Right cardiac atrium (tissue), 5 donors: ENCODE measurements at places on chromosomes 12 and 14. TPM values are rescaled to one million over a fixed set of nuclear protein-coding genes. Genes with fewer than 3 reads are reported as not detected.

DNA sequence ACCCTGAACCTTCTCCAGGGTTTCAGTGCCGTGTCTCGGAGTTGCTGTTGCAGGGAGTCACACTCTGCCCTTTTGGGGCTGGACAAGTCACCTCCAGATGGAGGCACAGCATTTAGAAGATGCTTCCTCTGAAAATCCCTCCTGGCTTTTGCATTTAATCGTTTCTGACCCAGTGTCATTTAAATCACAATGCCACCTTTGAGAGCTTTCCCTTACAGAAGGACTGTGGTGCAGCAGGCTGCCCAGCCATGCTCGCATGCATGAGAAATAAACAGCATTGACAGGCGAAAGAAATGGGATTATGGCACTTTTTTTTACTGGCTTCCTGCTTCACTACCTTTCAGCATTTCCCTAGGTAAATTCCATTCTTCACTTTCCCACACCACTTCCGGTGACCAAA, 113.4 kb upstream of the DYRK2 start:
- no peak for DNase-seq

DNA sequence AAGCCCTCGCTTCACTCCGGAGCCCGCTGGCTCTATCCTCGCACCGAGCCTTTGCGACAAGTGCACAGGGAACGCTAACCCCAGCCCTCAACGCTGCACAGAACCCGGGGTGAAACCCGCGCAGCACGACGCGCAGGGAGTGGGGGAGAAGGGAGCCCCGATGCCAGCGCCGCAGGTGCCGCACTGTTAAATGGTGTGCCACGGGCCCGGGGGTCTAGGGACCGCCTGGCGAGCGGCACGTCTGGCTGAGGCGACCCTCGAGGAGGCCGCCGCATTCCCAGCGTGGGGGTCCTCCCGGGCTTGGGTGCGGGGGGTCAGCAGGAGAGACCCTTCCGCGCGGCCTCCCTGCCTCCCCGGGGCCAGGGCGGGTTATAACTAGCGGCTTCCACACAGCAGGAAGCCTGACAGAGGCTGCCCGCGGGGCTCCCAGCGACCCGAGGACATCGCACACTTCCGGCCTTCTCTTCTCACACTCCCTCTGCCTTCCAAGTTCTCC, 23.8 kb upstream of the LRTM2 start:
- peak; percentile 47 for DNase-seq

GRCh38 chr14:105420101-105420973, 710 bp downstream of the MTA1 start:
- DNase-seq: no peak

DNA sequence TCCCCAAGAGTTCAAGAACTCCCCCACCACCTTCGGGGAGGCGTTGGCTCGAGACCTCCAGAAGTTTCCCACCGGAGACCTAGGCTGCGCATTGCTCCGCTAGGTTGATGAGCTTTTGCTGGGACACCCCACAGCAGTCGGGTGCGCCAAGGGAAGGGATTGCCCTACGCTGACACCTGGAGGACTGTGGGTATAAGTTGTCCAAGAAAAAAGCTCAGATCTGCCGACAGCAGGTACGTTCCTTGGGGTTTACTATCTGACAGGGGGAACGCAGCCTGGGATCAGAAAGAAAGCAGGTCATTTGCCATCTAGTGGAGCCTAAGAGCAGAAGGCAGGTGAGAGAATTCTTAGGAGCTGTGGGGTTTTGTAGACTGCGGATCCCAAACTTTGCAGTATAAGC, 98.8 kb downstream of the FRMD6 start:
- DNase-seq: no peak

- DNase-seq: peak; percentile 75
These were observed 11.5 kb upstream of the KRT80 start for GRCh38 chr12:52203079-52203921.

- DNase-seq: no peak
These were observed 177.6 kb downstream of the CAND1 start for GRCh38 chr12:67446716-67447115.

DNA sequence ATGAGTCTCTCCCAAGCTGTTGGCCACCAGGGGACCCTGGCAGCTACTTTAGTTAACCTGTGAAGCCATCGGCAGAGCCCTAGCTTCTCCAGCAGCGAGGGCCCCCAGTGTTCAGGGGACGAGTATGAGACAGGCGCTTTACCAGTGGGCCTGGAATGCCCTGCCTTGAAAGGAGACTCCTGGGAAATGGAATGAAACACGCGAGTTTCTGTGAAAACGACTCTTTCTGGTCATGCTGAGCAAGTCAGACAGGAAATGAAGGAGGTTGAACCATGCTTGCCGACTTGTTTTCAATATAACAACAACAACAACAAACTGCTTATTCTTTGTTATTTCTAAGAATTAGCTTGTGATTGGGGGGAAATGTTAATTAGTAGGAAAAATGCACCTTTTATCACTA, 42.9 kb downstream of the SFSWAP start:
- DNase-seq: no peak

GRCh38 chr14:105168496-105168978, at the start of gene JAG2:
TSS of gene JAG2 (minus strand) at chr14:105168776. CDS start at chr14:105168420, 356 bp downstream.
- peak; percentile 84 for DNase-seq

DNA sequence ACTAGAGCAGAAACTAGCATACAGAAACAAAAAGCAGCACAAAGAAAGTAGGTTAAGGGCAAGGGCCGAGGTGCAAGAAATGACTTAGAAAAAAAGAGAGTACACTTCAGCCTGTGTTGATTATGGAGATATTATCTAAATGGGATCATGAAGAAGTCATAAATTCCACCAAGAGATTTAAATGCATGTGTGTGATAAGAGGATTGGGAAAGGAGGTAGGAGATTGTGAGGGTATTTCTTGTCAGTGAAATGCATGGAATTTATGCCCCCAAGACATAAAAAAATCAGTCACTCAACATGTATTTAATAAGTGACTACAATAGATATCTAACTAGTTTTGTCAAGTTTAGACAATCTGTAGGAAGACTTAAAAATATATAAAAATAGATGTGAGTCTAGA, 976.2 kb upstream of the LRFN5 start:
- DNase-seq: no peak

- DNase-seq: no peak
These were observed 17.8 kb upstream of the BCL7A start for GRCh38 chr12:122003651-122004611.

GRCh38 chr12:50953047-50953446, 703 bp downstream of the HIGD1C start:
- no peak for DNase-seq

GRCh38 chr12:122111089-122111641, 32.6 kb downstream of the MLXIP start:
- DNase-seq: no peak

GRCh38 chr12:79934281-79935020, 446 bp downstream of the PPP1R12A start:
- no peak for DNase-seq

DNA sequence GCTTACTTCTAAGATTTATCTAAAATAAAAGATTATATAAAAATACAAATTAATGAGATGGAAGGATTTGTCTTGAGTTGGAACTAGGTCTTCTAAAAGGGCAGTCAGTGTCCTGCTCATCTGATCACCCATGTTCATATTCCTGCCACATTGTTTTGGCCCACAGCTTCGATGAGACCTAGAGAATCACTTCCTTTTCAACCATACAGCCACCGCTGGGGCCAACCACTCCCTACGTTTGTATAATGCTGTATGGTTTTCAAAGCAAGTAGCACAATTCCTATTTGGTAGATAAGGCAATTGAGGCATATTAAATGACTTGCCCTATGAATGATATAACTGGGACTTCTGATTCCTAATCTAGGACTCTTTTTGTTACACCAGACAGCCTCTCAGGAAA, 249.4 kb downstream of the ZFP36L1 start:
- no peak for DNase-seq

- DNase-seq: no peak
These were observed 68.9 kb downstream of the FGD4 start for GRCh38 chr12:32467959-32468863.

DNA sequence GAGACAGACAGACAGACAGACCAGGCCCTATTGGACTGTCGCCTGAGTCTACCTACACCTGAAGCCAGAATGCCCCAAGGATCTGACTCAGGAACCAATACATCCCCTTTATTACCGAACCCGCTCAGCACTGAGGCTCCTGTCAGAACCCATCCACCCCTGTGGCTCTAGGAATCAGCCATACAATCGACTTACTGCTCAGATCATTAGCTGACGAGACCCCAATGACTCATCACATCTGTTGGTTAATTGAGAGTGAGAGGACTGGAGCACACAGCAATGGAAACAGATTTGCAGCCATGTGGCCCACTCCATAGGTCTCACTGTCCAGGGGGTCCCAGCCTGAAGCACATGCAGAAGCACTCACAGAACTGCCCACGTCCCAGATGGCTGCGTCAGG, 15.2 kb downstream of the ITPK1 start:
- DNase-seq: no peak

DNA sequence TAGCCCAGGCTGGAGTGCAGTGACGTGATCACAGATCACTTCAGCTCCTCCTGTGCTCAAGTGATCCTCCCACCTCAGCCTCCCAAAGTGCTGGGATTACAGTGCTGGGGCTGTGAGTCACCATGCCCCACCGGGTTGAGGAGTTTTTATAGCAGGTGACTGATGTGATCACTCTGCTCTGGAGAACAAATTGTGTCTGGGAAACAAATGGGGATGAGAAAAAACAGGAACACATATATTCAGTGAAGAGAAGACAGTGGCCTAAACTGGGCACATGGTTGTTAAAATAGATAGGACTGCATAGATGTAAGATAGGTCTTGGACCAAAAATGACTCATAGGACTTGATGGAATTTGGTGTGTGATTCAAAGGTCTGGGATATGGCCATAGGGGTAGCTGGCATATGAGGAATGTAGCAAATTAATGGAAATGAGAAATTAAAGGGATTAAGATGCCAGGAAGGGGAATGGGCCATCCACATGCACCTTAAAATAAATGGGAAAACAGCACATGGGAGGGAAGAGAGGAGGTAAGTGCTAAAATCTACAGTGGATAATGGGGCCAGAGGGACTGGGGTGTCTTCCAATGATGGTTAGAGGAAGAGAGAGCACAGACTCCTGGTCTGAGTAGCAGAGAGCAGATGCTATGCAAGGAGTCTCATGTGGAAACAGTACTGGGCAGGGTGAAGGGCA, 11.2 kb downstream of the BCAT1 start:
- DNase-seq: no peak

GRCh38 chr12:1797011-1797901, 23.1 kb upstream of the LRTM2 start:
- DNase-seq: peak; percentile 90

DNA sequence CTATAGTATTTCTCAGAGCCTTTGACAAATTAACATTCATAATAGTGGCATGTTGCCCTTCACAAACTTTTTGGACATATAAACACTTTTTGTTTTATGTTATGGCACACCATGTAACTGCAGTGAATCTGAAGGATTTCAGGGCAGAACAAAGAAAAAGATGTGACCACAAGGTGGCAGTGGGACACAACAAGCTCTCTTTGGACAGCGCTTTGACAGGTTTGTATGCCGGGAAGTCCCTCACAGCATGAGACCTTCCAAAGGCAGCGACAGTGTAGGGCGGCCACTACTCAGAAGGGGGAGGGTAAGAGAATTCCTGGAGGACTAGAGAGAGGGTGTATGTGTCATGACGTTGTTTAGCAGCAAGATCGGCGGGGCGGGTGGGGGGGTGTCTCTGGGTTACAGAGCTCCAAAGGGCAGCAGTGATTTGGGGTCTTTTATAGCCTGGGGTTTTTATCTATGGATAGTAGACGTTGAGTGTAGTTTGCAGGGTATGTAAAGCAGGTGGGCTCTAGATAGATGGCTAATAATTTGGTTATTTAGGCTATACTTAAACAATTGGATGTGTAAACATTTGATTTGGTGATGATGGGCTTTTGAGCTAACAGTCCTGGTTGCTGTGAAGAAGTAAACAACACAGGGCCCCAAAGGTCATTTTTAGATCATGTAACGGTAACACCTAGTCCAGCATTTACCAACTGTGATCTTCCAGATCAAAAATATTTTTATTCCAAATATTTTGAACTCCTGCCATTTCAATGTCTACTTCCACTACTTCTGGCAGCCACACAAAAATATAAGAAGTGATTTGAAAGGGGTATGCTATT, 22.9 kb downstream of the ETFBKMT start:
- peak; percentile 28 for DNase-seq

GRCh38 chr12:92476844-92477243, 225.9 kb upstream of the PLEKHG7 start:
- no peak for DNase-seq

GRCh38 chr12:4450551-4451112, 5.0 kb upstream of the FGF6 start:
- DNase-seq: no peak

GRCh38 chr12:1935242-1935641, 16.8 kb upstream of the CACNA2D4 start:
- peak; percentile 46 for DNase-seq

GRCh38 chr12:2372178-2372577, 319.4 kb downstream of the CACNA1C start:
- no peak for DNase-seq

DNA sequence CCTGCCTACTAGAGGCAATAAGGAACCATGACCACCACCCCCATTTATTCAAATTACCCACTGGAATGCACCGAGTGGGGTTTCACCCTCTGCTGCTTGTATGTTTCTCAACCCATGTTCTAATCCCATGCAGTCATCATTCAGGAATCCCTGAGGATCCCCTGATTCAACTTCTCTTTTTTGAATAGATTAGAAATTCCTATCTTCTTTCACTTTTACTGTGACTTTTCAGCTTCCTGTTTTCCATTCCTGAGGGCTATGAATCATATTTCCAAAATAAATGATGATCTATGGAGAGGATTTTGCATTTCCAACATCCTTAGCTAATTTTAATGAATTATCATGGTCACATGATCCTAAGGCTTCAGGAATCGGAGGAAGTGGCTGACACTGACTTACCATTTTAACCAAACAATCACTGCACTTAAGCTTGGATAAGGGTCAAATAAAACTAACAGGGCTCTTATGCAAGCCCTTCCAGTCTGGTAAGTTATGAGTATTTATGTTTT, 19.4 kb upstream of the P2RX4 start:
- no peak for DNase-seq

B3GNT4 gene
- total RNA-seq: 0.29 TPM

RDH16 gene
- total RNA-seq: 0.31 TPM

APAF1 gene
- total RNA-seq: 7.1 TPM

DCAF11 gene
- total RNA-seq: 70.7 TPM

PLEKHG7 gene
- total RNA-seq: not detected

TRPV4 gene
- 1.1 TPM for total RNA-seq

KCNH3 gene
- total RNA-seq: 1.4 TPM

RPS6KL1 gene
- total RNA-seq: 17.3 TPM

GPR137C gene
- total RNA-seq: 0.56 TPM

DCN gene
- total RNA-seq: 1,110 TPM

FOXG1 gene
- not detected for total RNA-seq

FAM186B gene
- 0.24 TPM for total RNA-seq
